Subcutaneous adipose tissue (tissue), 4 donors: ENCODE measurements at places on chromosomes 16 and 17. TPM values are rescaled to one million over a fixed set of nuclear protein-coding genes. Genes with fewer than 3 reads are reported as not detected.

ATP2A1 gene
- 0.19 TPM for total RNA-seq

ACSM3 gene
- total RNA-seq = 4.4 TPM

CSH1 gene
- not detected for total RNA-seq

UMOD gene
- total RNA-seq = not detected

TP53TG3B gene
- total RNA-seq = not detected

SHISA6 gene
- 0.51 TPM for total RNA-seq

FOXN1 gene
- total RNA-seq = not detected

ITPRIPL2 gene
- total RNA-seq = 72.0 TPM

SEPTIN1 gene
- 1.3 TPM for total RNA-seq

HOXB6 gene
- total RNA-seq = 7.0 TPM

TMEM88 gene
- total RNA-seq = 11.9 TPM

CES3 gene
- total RNA-seq = 1.5 TPM

USP31 gene
- total RNA-seq = 18.1 TPM

NAGLU gene
- total RNA-seq = 123 TPM

KRT33B gene
- total RNA-seq = not detected

CYB5B gene
- total RNA-seq = 34.7 TPM

PRPSAP1 gene
- total RNA-seq = 104 TPM
